ENCODE measurements at places on chromosomes 6 and 20.

DNA sequence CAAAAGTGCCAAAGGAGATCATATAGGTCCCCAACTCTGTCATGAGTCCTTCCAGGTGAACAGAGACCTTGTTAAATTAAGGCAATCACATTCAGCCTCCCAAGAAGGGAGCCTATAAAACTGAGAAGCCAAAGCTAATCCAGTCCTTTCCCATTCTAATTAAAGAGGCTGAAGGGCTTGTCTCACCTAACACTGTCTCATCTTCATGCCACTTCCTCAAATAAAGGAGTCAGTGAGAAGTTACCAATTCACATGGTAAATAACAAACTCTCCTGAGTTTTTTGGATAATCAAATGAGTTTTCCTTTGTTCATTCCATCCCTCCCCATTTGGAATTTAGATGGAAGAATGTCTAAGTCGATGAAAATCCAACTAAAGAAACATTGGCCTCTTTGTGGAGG lies 242.8 kb downstream of the UST start:
- no peak for DNase-seq

- no peak for DNase-seq
Measured at GRCh38 chr6:132209351-132209750, 191.9 kb downstream of the MOXD1 start.

- DNase-seq: no peak
Measured at GRCh38 chr6:154341871-154342270, 14.7 kb downstream of the IPCEF1 start.

- DNase-seq: no peak
Measured at GRCh38 chr6:137512757-137513605, 18.8 kb upstream of the OLIG3 start.

GRCh38 chr6:29602564-29603361 lies 17.8 kb downstream of the OR2H2 start:
- no peak for DNase-seq
